ENCODE measurements at places on chromosomes 4 and X.

- DNase-seq: no peak
These were observed 175.5 kb downstream of the WDFY3 start for GRCh38 chr4:84790769-84791565.

- no peak for DNase-seq
These were observed 2.3 kb downstream of the GPR173 start for GRCh38 chrX:53050841-53051240.

DNA sequence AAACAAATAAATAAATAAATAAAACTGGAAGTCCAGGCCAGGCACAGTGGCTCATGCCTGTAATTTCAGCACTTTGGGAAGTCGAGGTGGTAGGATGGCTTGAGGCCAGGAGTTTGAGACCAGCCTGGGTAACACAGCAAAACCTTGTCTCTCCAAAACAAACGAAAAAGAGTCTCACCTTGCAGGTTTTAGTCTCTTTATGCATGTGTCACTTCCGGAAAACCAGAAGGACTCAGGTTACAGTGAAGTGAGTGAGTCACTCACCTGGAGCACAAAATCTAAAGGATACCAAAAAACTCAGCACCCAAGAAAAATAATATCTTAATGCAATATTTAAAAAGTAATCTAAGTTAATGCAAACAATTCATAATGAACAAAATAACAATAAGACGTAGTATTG, 20.1 kb upstream of the SLC34A2 start:
- DNase-seq: no peak

GRCh38 chr4:152666946-152667345, 12.9 kb downstream of the TMEM154 start:
- no peak for DNase-seq

DNA sequence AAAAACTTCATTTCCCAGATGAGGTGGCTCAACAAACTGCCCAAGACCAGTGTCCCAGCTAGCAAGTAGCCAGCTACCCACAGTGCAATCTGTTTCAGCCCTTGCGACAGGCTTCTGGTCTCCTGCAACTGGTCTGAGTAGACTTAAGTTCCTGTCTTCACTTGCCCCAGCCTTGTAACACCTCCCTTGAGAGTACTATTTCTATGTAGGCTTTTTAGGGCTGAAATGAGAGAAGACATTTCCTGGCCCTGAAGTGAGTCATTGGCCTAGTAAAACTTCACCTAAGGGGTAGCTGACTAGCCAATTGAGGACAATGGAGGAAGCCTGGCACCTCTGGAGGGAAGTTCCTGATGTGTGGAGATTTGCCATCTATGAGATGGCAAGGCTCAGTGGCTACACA, 80.1 kb upstream of the STIM2 start:
- no peak for DNase-seq

DNA sequence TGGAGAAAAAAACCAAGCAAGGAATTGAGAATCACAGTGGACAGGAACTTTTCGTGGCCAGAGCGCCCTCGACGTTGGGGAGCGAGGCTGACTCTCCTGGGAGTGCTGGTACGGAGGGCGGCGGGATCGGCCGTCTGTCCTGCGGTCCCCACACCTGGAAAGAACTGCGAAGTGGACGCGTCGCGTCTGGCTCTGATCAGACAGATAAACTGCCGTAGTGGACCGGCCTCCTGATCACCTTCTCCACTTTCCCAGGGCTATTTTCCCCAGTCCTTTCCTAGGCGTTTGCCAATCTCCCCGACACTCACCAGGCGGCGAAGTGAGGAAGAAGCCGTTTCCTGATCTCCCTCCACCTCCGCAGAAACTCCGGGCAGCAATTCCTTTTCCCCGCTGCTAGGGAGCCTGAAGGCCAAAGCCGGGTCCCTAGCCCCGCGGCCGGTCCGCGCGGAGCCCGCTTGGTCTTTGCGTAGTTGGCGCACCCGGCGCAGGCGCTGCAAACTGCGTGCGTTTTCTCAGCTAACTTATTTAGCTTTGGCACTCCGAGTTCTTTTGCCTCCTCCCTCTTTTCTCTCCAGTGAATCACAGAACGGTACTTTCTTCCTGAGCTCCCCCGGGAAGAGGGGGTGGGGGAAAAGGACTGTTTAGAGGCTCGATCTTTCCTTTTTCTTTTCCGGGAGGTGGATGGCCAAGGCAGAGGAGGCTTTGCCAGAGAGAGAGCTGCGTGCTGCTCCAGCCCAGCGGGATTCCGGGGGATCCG, at the start of gene ARSJ:
Gene ARSJ (minus strand): TSS at position 500 of the 757 bp plus-strand sequence. CDS start 813 bp downstream, outside the sequence.
- DNase-seq: peak; percentile 70

DNA sequence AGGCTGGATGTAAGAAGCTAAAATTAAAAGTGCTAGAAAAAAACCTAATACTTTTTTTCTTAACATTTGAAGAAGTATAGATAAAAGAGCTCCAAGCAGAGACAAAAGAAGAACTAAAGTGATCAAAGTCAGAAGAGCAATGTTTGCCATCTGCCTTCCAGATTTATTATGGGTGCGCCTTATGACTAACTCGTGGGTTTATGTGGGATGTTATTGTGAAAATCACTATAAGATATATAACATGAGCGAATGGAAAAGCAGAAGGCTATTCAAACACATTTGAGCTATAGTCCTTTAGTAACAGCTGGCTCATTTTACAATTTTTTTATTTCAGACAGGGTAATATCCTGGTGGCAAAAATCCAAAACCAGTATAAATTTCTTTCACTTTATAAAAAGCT, 1040.7 kb downstream of the RAPGEF2 start:
- no peak for DNase-seq

GRCh38 chr4:10655968-10656367, 28.6 kb downstream of the CLNK start:
- no peak for DNase-seq

DNA sequence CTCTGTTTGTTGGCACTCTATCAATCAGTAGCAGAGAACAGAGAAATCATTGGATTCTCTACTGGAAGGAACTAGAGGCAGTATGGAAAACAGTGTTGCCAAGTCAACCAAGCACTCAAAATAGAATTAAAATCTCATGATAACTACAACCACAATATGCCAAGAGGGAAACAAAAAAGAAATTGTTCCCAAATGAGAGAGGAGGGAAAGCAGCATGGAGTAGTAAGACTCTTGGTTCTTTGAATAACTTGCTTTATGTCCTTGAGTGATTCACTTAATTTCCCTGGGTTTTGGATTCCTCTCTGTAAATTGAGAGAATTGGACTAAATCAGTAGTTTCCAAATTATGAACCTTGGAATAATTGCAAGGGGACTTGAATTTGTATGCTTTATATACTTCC, 285.5 kb upstream of the ANKRD50 start:
- no peak for DNase-seq

DNA sequence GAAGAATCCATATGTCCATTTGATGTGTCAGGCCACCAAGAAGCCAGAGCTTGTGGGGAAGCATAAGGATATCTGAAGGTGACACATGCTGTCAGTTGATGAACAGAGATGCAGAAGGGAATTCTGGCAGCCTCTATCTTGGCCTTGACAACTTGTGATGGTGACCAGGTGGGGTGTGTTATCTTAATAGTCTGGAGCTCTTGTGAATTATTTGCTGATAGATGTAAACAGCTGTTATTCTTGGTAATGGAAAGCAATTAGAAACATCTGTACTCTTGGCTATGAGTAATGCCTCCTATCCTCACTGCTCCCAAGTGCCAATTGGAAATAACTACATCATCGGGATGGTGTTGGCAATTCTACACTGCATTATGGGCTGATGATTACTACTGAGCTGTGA, 51.9 kb downstream of the NAA11 start:
- no peak for DNase-seq

DNA sequence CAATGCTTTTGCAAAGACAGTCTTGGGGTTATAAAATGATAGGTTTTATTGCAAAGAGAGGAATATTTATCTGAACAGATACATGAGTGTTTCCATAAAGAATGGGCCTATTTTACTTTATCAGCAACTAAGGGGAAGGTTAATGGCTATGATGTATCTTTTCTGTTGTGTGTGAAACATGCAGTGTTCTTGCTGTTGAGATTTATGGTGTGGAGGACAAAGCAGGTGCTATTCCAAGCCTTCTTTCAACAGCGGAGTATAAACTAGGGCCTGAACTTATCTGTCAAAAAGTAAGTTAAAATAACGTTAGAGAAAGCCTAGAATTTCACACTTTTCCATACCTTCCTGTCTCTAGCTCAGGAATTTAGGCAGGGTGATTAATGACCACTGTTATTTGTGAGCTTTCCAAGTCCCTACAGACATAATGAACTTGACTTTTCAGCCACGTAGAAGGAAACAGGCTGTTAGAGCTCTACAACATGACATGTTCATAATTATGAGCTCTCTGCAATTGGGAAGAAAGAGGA, 411.4 kb downstream of the IL1RAPL1 start:
- no peak for DNase-seq

GRCh38 chr4:54277691-54278090, 48.6 kb downstream of the PDGFRA start:
- no peak for DNase-seq

DNA sequence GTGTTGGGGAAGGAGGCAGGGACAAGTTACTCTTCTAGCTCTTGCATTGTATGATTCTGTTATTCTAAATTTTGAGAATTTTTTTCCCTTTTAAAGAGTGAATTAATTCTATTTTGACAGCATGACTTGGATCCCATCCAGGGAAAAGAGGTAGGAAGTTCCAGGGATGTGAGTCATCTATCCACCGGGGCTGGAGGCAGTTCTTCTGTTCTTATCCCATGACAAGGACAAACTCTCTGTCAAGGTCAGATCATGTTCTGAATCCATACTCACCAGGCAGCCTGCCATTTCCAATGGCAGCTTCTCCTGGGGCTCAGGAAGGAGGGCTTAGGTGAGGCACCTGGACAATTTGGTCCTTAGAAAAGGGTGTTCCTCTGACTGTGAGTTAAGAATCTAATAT, 132.0 kb upstream of the MED14 start:
- peak; percentile 21 for DNase-seq

GRCh38 chr4:140363558-140363957, 9.9 kb upstream of the SCOC start:
- no peak for DNase-seq

DNA sequence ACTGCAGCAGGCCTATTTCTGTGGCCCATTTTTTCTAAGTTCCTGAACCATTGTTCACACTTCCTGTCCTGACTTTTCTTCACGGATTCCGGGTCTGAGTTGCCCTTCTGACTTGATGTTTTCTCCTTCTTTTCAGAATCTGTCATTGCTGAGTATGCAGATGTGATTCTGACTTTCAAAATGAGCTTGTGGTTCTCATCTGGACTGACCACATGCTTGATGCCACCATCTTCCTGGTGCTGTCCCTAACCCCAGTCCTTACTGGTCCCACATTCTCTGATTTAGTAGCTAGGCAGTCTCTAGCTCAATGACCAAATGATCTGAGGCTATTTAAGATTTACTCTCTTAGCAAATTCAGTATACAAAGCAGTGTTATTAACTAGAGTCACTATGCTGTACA, 822.3 kb upstream of the TENM3 start:
- DNase-seq: no peak

GRCh38 chr4:177485528-177485927, 43.3 kb upstream of the AGA start:
- no peak for DNase-seq

GRCh38 chr4:184821242-184821641, 4.5 kb downstream of the ACSL1 start:
- DNase-seq: no peak

DNA sequence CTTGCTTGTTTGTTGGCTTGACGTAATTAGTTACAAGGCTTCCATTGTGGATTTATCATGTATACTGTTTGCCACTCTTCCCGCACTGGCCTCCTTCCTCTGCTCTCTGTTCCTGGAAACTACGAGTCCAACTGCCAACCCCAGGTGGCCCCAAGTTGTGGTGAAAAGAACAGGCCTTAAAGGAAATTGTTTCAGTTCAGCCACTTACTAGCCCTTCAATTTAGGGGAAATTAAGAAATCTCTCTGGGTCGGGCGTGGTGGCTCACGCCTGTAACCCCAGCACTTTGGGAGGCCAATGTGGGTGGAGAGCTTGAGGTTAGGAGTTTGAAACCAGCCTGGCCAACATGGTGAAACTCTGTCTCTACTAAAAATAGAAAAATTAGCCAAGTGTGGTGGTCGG, 28.0 kb downstream of the RBM47 start:
- no peak for DNase-seq

DNA sequence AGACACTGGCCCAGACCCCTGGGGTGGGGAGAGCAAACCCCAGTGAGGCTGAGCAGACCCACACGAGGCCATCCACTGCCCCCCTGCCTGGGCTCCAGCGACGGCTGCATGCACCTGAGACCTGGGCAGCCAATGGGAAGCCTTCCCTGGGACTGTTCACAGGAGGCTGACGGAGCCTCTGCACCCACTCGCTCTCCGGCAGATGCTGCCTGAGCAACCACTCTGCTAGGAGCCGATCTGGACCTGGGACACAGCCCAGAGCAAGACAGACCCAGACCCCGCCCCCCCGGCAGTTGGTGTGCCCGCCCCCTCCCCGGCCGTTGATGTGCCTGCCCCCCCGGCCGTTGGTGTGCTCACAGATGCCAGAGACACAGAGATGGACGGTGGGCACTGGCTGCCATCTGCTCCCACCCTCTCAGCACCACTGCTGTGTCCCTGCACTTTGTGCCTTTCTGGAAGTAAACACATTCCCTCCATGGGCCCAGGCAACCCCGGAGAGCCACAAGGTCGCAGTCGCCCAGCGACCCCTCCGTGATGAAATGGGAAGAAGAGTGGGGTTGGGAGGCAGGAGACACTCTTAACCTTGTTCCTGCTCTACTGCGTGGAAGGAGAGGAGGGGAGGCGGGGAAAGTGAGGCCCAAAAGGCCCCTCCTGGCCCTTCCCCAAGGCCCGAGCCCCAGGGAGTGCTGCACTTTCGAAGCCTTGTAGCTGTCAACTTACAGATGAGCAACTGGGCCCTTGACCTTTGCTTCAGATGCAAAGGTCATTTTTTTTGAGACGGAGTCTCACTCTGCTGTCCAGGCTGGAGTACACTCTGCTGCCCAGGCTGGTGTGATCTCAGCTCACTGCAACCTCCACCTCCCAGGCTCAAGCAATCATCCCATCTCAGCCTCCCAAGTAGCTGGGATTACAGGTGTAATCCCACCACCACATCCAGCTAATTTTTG, 62.0 kb downstream of the ZFYVE28 start:
- no peak for DNase-seq

GRCh38 chr4:52979821-52980590, 117.9 kb downstream of the RASL11B start:
- DNase-seq: no peak

DNA sequence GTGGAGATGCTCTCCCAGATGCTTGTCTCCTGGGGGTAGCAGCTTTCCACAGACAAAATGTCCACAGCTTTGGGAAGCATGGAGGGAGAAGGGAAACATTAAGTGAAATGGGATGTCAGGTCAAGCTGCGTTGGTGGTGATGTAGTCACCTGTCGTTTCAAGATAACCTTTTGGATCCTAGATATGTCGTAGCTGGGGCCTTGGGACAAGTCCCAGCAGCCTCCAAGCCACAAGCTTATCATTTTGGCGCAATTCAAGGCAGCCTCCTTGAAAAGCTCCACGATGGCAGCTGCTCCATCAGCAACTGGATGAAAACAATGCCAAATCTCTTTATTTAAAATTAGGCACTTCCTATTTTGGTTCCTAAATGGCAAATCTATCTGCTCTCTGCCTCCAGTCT, 52.0 kb downstream of the RTL9 start:
- DNase-seq: no peak

GRCh38 chrX:13339607-13340006, 19.8 kb upstream of the ATXN3L start:
- no peak for DNase-seq

GRCh38 chrX:115266300-115266699, 23.2 kb upstream of the LUZP4 start:
- no peak for DNase-seq
